ENCODE measurements at places on chromosomes 5 and 9. TPM values are rescaled to one million over a fixed set of nuclear protein-coding genes. Genes with fewer than 3 reads are reported as not detected.
A peak's percentile ranks its signal among the peaks of the same experiment; 100 is the strongest.

- H3K27ac ChIP-seq: no peak overlapping the region
- peak; percentile 74 for DNase-seq
- H3K36me3 ChIP-seq: no peaks in the 10 kb centered on the region
These were observed 137.1 kb upstream of the SLC24A2 start for GRCh38 chr9:19925674-19926503.

DNA sequence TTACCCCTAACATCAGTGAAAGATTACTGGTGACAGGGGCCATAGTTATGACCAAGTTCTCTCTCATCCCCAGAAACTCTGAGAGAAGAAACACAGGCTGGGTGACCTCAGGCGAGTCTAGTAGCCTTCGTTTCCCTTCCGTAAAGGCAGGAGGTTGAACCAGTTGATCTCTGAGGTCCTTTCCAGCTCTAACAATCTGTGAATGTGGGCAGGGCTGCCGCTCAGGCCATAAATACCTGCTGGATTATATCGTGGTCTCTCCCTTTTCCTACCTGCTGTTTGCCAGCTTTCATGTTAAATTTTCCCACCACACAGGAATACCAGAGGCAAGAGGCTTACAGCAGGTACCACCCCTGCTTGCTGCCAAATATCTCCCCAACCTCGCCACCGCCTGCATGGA is 357.5 kb downstream of the SH3GL2 start:
- DNase-seq: no peak
- H3K4me3 ChIP-seq: no peak overlapping the region
- H3K4me1 ChIP-seq: no peaks in the 10 kb centered on the region
- no peaks in the 10 kb centered on the region for H3K36me3 ChIP-seq

GRCh38 chr5:116137544-116138378 is 52.9 kb downstream of the COMMD10 start:
- no peak overlapping the region for H3K27ac ChIP-seq
- H3K4me1 ChIP-seq: peaks cover 2% of the 10 kb centered on the region
- H3K4me3 ChIP-seq: no peak overlapping the region

DNA sequence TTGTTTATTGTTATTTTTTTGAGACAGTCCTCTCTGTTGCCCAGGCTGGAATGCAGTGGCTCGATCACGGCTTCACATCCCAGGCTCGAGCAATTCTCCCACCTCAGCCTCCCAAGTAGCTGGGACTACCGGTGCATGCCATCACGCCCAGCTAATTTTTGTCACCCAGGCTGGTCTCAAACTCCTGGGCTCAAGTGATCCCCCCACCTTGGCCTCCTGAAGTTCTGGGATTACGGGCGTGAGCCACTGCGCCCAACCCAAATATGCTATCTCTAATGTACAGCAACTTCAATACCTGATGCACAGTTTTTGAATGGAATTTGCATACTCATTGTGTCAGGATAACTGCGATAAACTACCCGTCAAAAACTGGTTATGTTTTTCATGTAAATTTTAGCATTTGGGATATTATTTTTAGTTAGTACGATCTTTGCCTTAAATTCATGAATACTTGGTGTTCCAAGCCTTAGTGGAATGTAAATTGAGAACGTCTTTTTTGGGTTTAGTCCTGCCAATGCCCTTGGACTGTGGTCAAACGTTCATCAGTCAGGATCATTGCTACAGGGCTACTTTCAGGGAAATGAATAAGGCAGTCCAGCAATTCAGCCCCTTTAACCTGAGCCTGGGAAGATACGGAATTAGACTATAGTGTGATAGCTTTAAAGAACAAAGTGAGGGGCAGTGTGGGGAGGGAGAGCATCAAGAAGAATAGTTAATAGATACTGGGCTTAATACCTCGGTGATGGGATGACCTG is 4.4 kb downstream of the UGCG start:
- no peak overlapping the region for H3K4me3 ChIP-seq
- H3K27ac ChIP-seq: no peak overlapping the region
- no peaks in the 10 kb centered on the region for H3K27me3 ChIP-seq
- H3K36me3 ChIP-seq: no peaks in the 10 kb centered on the region
- no peak for DNase-seq
- H3K4me1 ChIP-seq: peaks cover 35% of the 10 kb centered on the region

DNA sequence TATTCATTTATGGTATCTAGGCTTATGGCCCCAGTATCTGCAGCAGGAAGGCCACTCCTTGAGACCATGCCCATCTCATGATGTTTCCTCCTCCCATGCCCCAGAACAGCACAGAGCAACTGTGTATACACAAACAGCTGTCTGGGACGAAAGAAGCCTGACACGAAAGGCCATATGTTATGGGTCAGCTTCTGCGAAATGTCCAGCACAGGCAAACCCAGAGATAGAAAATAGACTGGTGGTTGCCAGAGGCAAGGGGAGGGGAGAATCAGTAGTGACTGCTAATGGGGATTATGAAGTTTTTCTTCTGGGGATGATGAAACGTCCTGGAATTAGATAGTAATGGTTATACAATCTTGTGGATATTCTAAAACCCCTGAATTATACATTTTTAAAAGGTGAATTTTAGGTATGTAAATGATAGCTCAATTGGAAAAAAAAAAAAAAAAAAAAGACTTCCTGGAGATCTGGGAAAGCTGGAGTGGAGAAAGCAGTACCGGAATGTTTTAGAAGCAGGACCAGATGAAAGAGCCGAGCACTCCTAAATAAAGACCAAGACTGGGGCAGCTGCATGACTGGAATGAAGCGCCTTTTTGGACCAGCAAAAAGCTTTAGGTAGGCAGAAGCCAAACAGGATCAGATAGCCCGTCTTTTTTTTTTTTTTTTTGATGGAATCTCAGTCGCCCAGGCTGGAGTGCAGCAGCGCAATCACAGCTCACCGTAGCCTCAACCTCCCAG is 29.2 kb downstream of the PCDHGC5 start:
- H3K27ac ChIP-seq: no peak overlapping the region
- DNase-seq: no peak
- peaks cover 39% of the 10 kb centered on the region for H3K4me1 ChIP-seq

DNA sequence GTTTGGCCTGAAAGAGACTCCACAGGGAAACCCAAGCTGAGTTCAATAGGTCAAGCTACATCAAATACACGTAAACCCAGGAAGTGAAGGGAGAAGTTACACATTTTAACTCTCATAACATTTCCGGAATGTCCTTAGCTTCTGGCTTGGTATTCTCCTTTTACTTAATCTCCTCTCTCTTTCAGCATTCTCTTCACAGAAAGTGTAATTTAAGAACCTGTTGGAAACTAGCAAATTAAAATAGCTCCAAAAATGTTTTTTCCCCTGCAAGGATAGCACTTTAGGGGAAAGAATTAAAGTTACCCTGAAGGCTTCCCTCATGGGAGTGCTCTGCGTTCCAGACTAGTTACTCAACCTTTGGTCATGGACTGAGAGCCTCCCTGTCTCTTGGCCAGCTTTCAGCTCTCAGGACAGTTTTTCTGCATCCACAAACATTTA is 292.7 kb upstream of the TARS1 start:
- H3K4me1 ChIP-seq: no peaks in the 10 kb centered on the region
- no peak overlapping the region for H3K27ac ChIP-seq
- no peaks in the 10 kb centered on the region for H3K27me3 ChIP-seq

GRCh38 chr5:159263569-159263905 is 447 bp downstream of the UBLCP1 start:
- peak overlapping the region; percentile 34 for H3K27ac ChIP-seq
- no peaks in the 10 kb centered on the region for H3K36me3 ChIP-seq
- H3K4me3 ChIP-seq: peak overlapping the region; percentile 63

DNA sequence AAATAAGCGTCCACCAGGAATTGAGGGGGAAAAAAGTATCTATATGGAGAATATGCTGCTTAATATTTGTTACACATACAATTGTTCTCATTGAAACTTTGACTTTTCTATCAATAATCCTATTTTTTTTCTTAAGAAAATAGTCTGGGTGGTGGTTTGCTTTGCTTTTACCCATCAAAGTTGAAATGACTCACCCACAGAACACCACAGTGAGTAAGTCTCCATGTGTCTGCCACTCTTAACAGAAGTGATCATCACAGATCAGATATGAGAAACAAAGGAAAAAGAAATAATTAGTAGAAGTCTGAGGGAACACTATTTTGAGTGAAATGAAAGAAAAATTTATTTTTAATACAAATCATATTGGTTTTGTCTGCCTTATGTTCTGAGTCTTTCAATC is 742.8 kb downstream of the CDH9 start:
- H3K27me3 ChIP-seq: no peaks in the 10 kb centered on the region
- no peak overlapping the region for H3K27ac ChIP-seq
- H3K4me1 ChIP-seq: no peaks in the 10 kb centered on the region
- H3K4me3 ChIP-seq: no peak overlapping the region
- no peak for DNase-seq

DNA sequence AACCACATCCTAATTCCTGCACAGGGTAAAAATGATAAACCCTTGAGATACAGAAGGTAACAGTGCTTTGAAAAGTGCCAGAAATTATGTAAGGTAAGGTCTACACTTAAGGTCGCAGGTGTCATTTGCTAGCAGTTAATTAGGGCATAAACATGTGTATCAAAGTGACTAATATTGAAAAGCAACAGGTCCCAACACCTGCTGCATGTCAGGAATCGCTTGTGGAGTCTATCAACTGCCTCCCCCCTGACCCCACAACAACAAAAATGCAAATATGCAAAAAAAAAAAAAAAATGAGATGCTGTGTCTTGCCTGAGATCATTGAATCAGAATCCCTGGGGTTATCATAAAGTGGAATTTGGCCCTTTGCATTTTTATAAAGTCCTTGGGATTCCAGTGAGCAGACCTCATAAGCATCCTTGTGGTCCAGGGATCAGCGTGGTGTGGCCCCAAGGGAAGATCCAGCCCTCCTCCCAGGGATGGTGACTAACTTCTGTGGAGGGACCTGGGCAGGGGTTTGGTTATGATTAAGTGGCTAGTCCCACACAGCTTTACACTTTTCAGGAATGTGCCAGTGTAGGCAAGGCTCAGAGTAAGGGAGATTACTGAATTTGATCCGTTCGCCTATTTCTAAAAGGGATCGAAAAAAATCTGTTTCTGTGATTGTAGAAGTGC is 92.5 kb upstream of the TNFSF8 start:
- no peaks in the 10 kb centered on the region for H3K4me1 ChIP-seq
- no peaks in the 10 kb centered on the region for H3K36me3 ChIP-seq
- no peak overlapping the region for H3K4me3 ChIP-seq
- no peak for DNase-seq
- H3K27me3 ChIP-seq: no peaks in the 10 kb centered on the region

- H3K4me3 ChIP-seq: no peak overlapping the region
- DNase-seq: no peak
- H3K4me1 ChIP-seq: peaks cover 44% of the 10 kb centered on the region
- H3K27ac ChIP-seq: no peak overlapping the region
These were observed 78.6 kb downstream of the TRIO start for GRCh38 chr5:14221732-14222131.

DNA sequence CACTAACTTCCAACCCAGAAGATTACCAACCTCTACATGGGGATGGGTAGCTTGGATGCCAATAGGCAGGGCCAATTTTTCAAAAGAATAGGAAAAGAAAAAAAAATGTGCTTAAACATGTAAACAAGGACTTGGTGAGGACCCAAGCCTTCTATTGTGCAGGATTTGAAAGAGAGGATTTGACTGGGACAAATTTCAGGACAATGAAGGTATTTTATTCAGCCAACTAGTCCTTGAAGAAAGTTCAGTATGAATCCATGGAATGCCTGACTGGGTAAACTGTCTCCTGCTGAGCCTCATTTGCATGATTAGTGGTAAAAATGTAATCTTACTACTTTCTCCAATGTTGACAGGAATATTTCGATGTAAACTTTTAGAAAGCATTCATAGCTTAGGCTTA is 192.5 kb upstream of the RORB start:
- no peak for DNase-seq
- H3K27ac ChIP-seq: no peak overlapping the region
- no peaks in the 10 kb centered on the region for H3K4me1 ChIP-seq
- H3K4me3 ChIP-seq: no peak overlapping the region

DNA sequence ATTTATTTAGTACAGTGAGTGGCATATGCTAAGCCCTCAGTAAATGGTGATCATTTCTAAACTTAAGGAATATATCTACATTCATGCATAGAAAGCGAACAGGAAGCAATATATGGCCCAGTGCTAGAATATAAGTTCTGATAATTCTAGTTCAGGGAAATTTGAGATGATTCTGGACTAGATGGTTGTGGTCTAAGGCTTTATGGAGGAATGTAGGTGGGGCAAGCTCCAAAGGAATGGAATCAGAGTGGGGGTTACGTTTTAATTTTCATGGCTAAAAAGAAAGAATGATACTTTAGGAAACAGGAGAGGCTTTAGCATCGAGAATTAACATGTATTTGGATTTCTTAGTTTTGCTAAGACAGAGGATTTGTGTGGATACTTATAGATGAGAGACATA is 56.1 kb downstream of the MTREX start:
- no peaks in the 10 kb centered on the region for H3K4me1 ChIP-seq
- no peak overlapping the region for H3K4me3 ChIP-seq
- H3K27me3 ChIP-seq: no peaks in the 10 kb centered on the region
- H3K27ac ChIP-seq: no peak overlapping the region
- peaks cover 1% of the 10 kb centered on the region for H3K36me3 ChIP-seq

DNA sequence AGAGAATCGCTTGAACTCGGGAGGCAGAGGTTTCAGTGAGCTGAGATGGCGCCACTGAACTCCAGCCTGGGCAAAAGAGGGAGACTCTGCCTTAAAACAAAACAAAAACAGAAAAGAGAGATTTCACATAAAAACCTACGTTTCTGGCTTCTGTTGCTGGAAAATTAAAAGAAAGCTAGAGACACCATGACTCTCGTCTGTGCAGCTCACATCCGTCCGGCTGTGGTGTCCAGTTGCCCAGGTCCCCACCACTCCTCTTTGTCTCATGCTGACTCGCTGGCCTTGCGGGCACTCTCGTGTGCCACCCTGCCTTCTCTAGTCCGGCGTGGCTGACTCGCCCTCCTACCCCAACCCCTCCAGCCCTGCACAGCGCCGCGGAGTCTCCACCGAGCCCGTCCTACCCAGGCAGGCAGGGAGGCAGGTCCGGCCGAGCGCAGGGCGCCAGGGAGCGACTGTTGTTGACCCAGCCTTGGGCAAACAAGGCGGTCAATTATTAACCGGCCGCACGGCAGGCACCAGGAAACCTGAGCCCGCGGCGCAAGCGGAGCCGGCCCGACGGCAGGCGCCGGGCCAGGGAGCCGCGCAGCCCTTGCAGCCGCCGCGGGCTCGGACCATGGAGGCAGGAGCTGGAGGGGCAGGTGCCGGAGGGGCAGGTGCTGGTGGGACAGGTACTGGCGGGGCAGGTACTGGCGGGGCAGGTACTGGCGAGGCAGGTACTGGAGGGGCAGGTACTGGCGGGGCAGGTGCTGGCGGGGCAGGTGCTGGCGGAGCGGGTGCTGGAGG is at the start of gene PRRT1B:
Gene PRRT1B (plus strand): TSS at position 521 of the 783 bp plus-strand sequence. CDS start 93 bp downstream, at position 614.
- H3K4me1 ChIP-seq: peaks cover 3% of the 10 kb centered on the region
- no peak within 1 kb of the TSS for H3K4me3 ChIP-seq
- peaks cover 34% of the 10 kb centered on the region for H3K27me3 ChIP-seq
- no peak within 1 kb of the TSS for H3K27ac ChIP-seq
- H3K36me3 ChIP-seq: no peaks in the 10 kb centered on the region

GRCh38 chr5:149745-150485 is 41.4 kb upstream of the LRRC14B start:
- H3K36me3 ChIP-seq: no peaks in the 10 kb centered on the region
- no peaks in the 10 kb centered on the region for H3K4me1 ChIP-seq
- no peaks in the 10 kb centered on the region for H3K27me3 ChIP-seq
- DNase-seq: no peak
- no peak overlapping the region for H3K27ac ChIP-seq
- H3K4me3 ChIP-seq: no peak overlapping the region

PCDHGA10 gene
- total RNA-seq: 4.4 TPM

FBXL7 gene
- 32.2 TPM for total RNA-seq

PCDHAC2 gene
- total RNA-seq: 1.00 TPM

CACFD1 gene
- total RNA-seq: 9.8 TPM

C5orf52 gene
- not detected for total RNA-seq
